HAP-1 (cell line): ENCODE measurements at places on chromosomes 7 and 10.

DNA sequence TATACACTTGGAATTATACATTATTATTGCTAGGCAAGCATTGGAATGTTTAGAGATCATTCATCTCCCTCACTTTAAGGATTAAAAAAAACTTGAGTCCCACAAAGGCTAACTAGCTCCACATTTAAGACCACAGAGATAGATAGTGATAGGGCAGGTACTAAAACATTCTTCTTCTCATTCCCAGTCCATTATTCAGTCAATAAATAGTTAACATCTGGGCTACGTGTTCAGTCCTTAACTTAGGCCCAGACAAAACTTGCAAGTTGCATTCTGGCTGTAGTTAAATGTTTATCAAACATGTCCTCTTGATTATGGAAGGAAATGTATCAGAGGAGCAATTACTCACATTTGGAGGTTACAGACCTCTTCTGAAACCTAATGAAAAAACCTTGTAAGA, 2.4 kb downstream of the GNG11 start:
- DNase-seq, result no peak

DNA sequence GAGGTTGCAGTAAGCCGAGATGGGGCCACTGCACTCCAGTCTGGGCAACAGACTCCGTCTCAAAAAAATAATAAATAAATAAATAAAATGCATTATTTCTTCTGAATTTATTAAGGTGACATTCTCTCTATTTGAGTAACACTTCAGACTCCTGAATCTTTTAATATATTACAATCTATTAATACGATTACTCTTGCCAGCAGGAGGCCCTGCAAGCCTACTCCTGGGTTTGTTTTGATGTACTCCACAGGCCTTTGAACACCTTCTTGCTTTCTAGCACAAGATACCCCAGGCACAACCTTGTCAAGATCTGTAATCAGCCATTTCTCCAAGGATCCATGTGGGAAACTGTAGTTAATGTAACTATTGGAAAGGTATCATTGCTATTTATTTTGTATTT, 63.5 kb downstream of the COBL start:
- DNase-seq, result no peak

- DNase-seq, result no peak
Observed at GRCh38 chr10:124918906-124919305, 23.0 kb upstream of the ZRANB1 start.

- DNase-seq, result no peak
Observed at GRCh38 chr7:13910805-13911551, 78.5 kb downstream of the ETV1 start.

GRCh38 chr7:145151676-145152075, 315.8 kb upstream of the TPK1 start:
- no peak for DNase-seq

DNA sequence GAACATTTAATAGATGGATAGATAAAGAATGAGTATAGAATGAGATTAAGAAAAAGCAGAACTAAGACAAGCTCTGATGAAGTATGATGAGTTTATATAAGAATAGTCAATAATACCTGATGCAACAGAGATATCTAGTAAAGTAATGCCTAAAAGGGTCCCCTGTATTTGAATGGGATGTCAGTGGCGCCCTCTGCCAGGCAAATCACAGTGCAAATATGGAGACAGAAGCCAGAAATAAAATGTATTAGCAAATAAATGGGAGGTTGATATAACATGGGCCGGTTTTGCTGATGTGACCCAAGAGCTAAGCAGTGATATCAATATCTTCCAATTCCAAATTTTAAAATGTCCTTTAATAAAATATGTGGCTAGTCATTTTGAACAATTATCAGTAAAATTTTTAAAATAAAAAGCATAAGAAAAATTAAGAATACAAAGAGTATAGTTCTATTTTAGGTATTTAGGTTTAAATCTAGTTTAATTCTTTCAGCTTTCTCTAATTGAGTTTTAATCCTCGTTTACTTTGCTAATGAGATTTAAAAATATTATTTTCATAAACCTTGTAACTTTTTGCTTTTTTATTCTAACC, 62.6 kb downstream of the ADK start:
- DNase-seq, result peak; percentile 34

DNA sequence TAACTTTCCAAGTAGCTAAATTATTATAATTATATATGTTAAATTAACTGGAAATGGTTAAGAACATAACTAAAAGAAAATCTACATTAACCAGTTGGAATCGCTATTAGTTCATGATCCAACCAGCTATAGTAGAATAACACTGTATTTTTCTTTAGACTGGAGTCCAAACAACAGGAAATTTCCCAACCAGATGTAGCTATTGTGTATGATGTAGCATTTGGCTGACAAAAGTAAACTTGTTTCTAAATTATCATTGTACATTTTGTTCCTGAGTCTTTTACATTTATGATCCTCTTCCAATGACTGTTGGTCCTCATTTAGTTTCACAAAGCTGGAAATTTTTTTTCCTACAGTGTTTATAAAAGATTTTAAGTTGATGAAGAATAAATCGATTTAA, 62.1 kb downstream of the PAPSS2 start:
- no peak for DNase-seq

- no peak for DNase-seq
Observed at GRCh38 chr10:126880926-126881325, 24.3 kb upstream of the DOCK1 start.

GRCh38 chr7:77327932-77328628, 88.1 kb downstream of the GSAP start:
- DNase-seq, result no peak

GRCh38 chr7:106365252-106366005, 80.6 kb upstream of the NAMPT start:
- DNase-seq, result no peak

- no peak for DNase-seq
Observed at GRCh38 chr7:44667190-44667589, 60.8 kb downstream of the OGDH start.

- no peak for DNase-seq
Observed at GRCh38 chr10:115988380-115988779, 284.6 kb downstream of the GFRA1 start.

DNA sequence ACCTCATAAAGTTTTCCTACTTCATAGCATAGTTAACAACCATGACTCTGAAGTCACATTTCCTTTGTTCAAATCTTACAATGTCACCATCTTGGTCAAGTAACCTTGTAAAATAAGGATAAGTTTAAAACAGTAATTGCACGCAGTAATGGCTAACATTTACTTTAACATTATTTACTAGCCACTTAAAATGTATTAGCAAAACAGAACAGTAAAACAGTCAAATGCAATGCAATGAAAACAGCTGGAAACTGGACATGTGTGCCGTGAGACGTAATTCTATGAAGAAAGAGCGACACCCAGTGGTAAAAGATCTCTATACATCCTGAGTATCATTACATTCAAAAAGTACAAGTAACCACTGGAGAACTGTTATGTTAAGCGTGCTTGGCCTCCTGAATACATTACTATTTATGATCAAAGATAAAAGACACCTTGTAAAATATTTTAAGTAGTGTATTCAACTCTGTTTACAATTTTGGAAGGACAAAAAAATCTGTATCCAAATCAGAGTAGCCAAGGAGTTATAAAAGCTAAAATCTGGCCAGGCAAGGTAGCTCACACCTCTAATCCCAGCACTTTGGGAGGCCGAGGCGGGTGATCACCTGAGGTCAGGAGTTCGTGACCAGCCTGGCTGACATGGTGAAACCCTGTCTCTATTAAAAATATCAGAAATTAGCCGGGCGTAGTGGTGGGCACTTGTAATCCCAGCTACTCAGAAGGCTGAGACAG, 27.2 kb downstream of the ATE1 start:
- DNase-seq, result peak; percentile 65

DNA sequence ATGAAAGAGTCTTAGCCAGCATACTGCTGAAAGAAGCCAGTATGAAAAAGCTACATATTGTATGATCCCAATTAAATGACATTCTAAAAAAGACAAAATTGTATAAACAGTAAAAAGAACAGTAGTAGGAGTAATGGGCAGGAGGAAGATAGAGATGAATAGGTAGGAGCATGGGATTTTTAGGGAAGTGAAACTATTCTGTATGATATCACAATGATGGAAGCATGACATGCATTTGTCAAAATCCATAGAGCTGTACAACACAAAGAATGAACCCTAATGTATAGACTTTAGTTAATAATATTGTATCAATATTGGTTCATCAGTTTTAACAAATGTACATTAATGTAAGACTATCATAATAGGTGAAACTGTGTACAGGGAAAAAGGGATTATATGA, 147.9 kb downstream of the IMMP2L start:
- no peak for DNase-seq

- peak; percentile 57 for DNase-seq
Observed at GRCh38 chr10:75294866-75295701, 59.3 kb upstream of the COMTD1 start.

GRCh38 chr10:12727832-12728215, 273.7 kb downstream of the CCDC3 start:
- no peak for DNase-seq

DNA sequence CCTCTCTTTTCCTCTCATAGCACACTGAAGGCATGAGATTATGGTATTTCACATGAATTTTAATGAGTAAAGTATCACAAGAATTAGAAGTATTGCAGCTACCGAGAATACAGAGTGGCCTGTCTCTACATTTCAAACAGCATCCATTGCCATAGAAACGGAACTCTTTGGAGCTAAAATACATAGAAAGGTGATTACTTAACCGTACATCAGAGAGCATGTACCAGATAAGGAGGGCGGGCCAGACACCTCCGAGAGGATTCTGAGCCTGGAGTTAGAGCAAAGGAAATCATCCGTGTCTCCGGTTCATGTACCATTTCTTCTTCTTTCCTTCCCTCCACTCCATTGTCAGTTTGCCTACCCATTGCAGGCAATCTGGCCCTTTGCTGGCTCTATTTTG, 196.7 kb downstream of the KLF6 start:
- no peak for DNase-seq

- peak; percentile 37 for DNase-seq
Observed at GRCh38 chr7:65477326-65477725, 103.7 kb downstream of the ZNF92 start.

GRCh38 chr10:30897547-30897946, 134.1 kb downstream of the ZNF438 start:
- DNase-seq, result no peak

- no peak for DNase-seq
Observed at GRCh38 chr7:157005456-157006204, 4.8 kb downstream of the MNX1 start.

- no peak for DNase-seq
Observed at GRCh38 chr10:26777686-26778085, 80.2 kb downstream of the PDSS1 start.

- DNase-seq, result no peak
Observed at GRCh38 chr10:108902619-108903285, 1020.6 kb downstream of the XPNPEP1 start.

DNA sequence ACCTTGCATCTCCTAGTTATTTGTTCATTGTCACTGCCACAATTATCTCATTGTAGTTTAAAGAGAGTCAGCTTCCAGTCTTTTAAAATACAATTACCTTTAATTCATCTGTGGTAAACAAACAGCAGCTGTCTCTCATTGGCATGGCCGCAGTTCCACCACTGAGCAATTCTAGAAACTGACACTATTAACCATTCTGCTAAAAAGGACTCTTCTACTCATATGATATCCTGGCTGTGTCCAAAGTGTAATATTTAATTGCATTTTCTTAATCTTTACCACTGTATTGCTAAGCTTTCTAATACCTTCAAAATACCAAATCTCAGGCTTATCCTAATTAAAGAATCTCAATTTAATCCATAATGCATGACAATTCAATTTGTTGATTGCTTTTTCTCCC, 639.0 kb downstream of the AUTS2 start:
- no peak for DNase-seq

- DNase-seq, result no peak
Observed at GRCh38 chr10:96747734-96748550, 27.6 kb upstream of the PIK3AP1 start.

DNA sequence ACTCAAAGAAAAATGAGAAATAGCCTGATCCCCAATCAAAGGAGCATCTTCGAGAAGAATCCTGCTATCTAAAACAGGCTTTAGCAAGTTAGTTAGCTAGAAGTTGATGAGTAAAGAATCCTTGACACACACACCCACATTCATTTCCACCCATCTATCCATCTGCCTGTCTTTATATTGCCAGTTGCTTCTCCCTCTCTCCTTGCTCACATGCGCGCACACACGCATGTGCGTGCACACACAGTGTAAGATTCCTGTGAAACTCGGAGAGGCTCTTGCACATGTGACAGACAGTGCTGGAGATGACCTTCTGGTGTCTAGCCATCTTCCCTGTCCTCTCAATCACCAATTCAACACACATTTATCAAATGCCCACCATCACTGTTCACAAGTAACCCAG, 393.3 kb downstream of the PLXNA4 start:
- no peak for DNase-seq

GRCh38 chr7:44251269-44251668, 50.5 kb downstream of the YKT6 start:
- DNase-seq, result no peak

DNA sequence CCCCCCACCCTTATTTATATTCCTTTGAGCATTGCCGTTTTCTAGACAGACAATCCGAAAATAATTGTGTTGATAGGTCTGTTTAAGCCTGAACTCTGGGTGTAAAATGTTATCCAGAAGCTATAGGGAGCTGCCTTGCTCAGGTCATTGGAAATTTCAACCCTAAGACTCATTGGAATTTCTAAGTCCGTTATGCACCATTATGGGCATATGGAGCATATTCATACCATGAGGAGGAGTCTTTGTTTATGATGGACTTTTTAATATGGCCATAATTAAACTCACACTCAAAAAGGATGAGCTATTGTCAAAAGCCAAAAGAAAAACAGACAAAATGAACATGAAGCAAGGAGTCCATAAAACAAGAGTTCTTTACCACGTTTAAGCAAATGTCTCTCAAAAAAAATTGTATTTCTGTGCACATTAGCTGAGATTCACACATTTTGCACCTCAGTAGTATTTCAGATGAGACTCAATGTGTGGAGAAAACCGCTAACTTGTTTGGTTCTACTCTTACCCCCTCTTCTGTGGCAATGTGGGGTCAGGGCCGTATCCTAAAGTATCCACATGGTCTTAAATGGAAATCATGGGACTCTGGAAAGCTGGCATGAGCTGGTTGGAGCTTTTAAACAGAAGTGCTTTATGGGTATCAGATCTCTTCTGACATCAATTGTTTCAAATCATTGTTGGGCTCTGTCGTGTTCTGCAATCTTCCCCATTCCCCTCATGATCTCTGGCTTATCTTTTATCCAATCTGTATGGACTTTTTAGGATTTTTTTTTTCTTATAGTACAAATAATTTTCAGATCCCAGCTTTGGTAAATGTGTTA, 60.5 kb downstream of the PODXL start:
- no peak for DNase-seq

- DNase-seq, result no peak
Observed at GRCh38 chr10:490256-490655, 199.2 kb downstream of the DIP2C start.

GRCh38 chr7:47327698-47328391, 254.1 kb downstream of the TNS3 start:
- DNase-seq, result peak; percentile 90

DNA sequence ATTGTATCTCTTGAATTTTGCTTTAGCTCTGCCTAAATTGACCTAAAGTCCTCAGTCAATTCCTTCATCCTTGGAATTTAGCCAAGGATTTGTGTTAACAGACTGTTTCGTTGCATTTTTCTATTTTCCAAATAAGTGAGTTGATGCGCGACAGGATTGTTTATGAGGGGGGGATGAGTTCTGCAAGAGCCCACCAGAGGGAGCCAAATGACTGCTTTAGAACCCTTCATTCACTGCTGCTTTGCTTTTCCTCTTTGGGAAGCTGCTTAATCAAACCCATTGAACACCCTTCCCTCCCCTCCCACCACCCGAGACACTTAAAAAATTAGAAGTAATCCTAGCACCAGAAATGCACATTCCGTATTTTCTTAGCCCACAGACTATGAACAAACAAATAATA, 33.7 kb upstream of the PTF1A start:
- peak; percentile 74 for DNase-seq
